ENCODE measurements at places on chromosomes 3 and 15.

DNA sequence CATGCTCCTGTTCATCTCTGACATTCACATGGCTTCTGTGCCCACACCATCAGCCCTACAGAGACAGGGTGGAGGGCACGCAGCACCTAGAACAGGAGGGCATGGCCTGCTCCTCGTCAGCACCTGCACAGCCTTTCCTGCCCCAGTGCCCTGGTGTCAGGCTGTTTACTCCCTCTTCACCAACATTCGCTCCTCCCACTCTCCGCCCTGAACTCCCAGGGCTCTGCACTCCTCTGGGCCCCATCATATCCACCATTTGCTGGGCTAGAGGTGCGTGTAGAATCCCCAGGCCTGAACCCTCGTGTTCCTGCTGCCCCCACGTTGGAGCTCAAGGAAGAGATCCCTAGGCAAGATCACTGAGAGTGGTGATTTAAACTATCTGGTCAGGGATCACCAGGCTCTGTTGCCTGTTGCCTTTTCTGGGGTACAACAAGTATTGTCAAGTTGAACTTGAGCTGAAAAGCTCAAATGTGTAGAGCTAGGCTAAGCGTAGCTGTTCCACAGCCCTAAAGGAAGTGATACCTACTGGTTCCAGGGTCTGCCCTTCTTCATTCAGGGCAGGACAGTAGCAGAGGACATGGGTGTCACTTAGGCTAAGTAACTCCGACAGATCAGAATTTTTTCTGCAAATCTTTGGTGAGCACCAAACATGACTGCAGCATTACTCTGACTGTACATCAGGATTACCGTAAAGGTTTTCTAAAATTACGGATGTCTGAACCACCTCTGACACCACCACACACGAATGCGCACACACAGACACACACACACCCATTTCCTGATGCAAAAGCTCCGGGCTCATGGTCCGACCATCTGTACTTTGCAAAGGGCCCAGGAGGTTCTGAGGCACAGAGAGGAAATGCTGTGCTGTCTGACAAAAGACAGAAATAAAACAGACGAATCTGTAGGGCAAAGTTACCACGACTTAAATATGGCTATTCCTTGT is 43.7 kb upstream of the GNB5 start:
- DNase-seq: no peak

- no peak for DNase-seq
These were observed 83.6 kb upstream of the STRIT1 start for GRCh38 chr3:155377071-155377470.

- peak; percentile 59 for DNase-seq
These were observed 28.1 kb upstream of the NEO1 start for GRCh38 chr15:73024168-73024567.

GRCh38 chr3:42590989-42591756 is 513 bp downstream of the SS18L2 start:
- no peak for DNase-seq

DNA sequence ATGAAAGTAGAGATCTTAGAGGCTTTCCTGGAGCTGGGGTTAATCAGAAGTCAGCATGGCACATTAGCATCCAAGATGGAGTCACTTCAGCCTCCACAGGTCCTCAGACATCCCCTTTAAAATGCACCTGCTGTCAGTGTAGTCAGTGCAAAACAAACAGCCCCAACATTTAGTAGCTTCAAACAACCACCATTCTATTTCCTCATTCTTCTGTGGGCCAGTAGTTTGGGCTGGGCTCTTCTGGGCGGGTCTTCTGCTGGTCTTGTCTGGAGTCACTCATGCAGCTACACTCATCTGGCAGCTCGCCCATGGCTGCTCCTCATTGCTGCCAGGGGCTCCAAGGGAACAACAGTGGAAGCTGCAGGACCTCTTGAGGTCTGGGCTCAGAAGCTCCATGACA is 99.9 kb downstream of the TLE3 start:
- peak; percentile 81 for DNase-seq

Measured in lower lobe of right lung (tissue), 2 donors.